Activated T-helper 9 cell treated with anti-CD3 and anti-CD28 coated beads, Interleukin-2, amount 50 U/mL, for 16 hours (primary cell): ENCODE measurements at places on chromosomes 3 and 15.
A peak's percentile ranks its signal among the peaks of the same experiment; 100 is the strongest.

GRCh38 chr3:10806006-10806405 lies 10.0 kb upstream of the SLC6A11 start:
- no peak for DNase-seq

- DNase-seq, result no peak
Observed at GRCh38 chr3:130992344-130992743, 34.3 kb downstream of the ASTE1 start.

DNA sequence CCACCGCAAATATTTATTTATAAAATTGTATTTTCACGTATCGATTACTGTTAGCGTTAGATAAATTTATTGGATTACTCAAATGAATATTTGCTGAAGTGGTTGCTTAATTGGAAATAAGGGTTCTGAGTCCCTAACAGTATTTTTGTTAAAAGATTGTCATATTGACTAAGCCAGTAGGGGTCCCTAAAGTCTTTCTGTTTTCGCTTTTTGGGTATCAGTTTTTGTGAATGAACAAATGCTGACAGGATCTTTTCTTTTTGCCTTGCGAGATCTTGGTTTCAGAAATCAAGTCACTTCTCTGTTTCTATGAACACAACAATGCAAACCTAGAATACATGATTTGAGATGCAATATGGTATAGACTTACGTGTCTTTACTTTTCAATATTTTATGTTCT lies 7.1 kb downstream of the RAD51 start:
- DNase-seq, result no peak

GRCh38 chr15:97941572-97941971 lies 18.9 kb upstream of the ARRDC4 start:
- no peak for DNase-seq

DNA sequence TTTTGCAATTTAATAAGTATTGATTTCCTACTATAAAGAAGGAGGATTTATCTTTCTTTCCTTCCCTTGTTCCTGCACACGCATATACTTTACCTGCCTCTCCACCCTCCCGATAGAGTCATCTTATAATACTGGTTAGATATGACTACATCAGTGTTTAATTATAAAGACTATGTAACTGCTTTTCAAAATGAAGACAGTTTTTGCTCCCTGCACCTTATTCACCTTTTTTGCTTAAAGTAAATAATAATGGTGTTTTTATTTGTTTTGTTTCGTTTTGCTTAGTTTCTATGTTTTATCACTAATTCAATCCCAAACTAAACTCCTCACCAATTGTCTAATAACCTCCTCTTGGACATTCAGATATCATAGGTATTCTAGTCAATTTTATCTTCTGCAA lies 101.9 kb upstream of the RORA start:
- no peak for DNase-seq

DNA sequence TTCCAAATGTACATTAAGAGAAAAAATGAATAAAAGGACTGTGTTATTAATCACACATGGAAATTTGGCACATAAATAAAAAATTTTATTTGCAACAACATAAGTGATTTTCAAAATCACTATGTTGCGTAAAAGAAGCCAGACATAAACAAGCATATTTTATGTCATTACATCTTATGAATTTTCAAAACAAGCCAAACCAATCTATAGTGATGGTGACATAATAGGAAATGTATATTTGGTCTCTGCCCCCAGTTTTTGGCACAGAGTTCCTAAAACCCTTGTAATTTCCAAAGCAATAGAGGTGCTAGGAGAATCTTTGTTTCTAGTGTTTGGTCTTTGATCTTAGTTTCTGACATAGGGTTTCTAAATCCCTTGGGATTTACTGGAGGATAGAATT lies 543.3 kb downstream of the ZBBX start:
- no peak for DNase-seq

DNA sequence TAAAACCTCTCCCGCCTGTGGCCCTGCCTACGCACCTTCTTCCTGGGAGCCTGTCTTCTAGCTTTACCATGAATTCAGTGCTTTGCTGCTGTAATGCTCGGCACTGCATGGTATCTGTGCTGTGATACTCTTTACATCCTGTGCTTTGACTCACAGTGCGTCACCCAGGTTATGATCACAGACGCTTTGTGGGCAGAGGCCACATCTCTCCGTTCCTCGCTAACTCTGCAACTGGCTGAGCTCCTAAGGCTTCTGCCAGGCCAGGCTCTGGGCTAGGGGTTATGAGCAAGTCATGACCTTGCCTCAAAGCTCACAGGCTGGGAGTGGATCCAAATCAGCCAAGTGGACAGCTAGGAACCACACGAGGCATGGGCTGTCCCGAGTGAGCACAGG lies 23.2 kb downstream of the SPTBN5 start:
- peak; percentile 41 for DNase-seq

DNA sequence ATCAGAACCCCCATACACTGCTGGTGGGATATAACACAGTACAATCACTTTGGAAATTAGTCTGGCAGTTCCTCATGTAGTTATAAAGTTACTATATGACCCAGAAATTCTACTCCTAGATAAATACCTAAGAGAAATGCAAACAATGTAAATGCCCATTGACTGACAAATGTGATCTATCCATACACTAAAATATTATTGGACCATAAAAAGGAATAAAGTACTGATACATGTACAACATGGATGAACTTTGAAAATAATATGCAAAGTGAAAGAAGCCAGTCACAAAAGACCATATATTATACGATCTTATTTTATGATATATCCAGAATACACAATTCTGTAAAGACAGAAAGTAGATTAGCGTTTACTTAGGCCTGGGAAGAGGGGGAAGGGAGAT lies 7.8 kb downstream of the IMPG2 start:
- no peak for DNase-seq

DNA sequence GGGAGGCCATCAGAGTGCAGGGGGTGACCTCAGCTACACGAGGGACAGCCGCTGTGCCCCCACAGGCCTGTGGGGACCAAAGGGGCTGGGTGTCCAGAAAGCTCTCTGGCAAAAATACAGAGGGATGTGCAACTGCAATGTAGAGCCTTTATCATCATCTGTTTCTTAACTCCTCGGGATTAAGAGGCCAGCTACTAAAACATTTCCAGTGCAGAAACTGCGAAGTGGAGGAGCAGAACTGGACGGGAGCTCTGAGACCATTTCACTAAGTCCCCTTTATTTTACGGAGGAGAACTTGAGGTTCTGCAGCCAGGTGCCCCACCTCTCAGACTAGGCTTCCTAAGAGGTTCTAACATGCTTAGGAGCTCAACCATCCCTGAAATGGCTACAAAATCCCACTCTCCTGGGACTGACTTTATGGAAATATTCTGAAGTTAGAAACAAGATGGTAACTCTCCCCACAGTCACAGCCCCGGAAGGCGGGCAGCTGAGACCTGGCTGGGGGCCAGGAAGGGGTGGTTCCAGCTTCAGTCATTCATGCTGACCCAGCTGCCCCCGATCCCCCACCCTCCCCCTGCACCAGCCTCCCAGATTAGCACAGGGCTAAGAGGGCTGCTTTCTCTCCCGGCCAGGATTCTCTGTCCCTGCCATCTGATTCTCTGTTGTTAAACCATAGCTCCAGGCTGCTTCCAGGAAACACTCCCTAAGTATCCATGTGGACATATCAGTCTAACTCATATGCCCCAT lies 40.3 kb downstream of the UMPS start:
- DNase-seq, result no peak

DNA sequence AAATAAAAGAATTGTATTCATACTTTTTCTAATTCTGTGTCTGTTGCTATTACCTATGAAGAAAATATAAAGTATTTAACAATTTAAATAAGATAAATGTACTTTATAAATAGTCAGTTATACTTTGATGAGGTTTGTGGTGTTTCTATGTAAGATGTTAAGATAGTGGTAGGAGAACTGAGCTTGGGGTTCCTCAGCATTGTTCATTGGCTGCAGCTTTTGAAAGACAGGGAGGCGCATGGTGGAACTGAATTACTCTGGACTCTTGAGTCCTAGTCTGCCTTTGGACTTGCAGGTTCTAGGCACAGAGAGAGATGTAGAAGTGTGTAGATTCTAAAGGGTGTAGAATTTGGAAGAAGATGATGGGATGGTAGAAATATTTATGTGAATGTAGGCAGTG lies 23.1 kb downstream of the LMLN start:
- no peak for DNase-seq

GRCh38 chr15:48544778-48545177 lies 100.7 kb downstream of the FBN1 start:
- no peak for DNase-seq

- no peak for DNase-seq
Observed at GRCh38 chr3:64188810-64189560, 36.3 kb downstream of the PRICKLE2 start.

- no peak for DNase-seq
Observed at GRCh38 chr3:52121464-52121805, 32.8 kb downstream of the POC1A start.

- DNase-seq, result no peak
Observed at GRCh38 chr15:45372041-45372995, 6.0 kb downstream of the GATM start.

- DNase-seq, result no peak
Observed at GRCh38 chr15:65902373-65902772, 33.1 kb downstream of the RAB11A start.

DNA sequence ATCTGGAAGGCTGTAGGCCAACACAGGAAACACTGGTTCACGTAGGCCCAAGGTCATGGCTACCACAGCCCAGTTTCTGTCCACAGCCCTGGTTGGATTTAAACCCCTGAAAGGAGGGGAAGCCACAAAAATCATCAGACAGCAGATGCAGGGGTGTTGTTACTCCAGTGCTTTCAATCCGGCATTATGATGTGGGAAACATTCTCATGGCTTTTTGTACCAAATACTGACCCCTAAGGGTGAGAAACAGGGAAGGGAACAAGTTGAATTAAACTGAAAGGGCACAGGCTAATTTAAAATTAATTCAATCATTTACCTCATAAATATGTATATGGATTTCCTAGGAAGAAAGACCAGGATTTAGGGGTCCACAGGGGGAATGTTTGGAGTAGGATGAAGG lies 375.6 kb downstream of the CTNNB1 start:
- DNase-seq, result no peak

DNA sequence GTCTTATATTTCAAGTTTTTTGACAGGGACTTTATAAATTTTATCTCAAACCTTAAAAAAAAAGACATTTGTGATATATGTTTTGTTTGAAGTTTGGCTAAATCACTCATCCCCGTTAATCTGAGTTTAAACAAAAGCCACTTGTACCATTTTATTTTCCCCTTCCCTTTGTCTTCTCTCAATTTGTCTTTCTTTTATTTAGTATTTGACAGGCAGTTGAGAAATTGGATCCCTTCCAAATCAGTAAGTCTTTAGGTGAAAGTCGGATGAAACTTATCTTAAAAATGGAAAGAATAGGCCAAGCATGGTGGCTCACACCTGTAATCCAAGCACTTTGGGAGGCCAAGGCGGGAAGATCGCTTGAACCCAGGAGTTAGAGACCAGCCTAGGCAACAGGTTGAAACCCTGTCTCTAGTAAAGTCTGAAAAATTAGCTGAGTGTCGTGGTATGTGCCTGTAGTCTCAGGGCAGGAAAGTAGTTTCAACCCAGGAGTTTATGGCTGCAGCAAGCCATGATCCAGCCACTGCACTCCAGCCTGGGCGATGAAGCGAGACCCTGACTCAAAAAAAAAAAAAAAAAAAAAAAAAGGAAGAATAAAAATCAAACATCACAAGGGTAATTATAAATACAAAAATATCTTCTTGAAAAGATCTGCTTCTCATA lies 394.6 kb upstream of the TPM1 start:
- no peak for DNase-seq

- DNase-seq, result no peak
Observed at GRCh38 chr3:38834110-38834509, 18.1 kb upstream of the SCN10A start.

- no peak for DNase-seq
Observed at GRCh38 chr15:64903326-64903950, 8.3 kb upstream of the ANKDD1A start.

DNA sequence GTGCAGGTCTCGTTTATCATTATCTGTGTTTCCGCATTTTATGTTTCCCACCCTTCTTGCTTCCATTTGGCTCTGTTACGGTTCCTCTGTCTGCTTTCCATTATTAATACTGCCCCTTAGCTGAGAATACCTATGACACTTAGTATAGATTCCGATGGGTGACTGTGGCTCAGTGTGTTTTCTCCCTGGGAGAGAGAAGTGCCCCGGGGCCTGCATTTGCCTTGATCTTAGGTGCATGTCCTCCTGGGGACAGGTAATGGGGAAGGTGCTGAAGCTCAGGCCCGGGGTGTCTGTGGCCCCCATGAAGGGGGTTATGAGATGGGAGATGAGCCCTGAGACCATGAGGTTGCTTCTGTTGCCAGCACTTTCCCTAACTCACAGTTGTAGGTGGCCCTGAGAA lies 43.4 kb upstream of the PCSK6 start:
- no peak for DNase-seq

DNA sequence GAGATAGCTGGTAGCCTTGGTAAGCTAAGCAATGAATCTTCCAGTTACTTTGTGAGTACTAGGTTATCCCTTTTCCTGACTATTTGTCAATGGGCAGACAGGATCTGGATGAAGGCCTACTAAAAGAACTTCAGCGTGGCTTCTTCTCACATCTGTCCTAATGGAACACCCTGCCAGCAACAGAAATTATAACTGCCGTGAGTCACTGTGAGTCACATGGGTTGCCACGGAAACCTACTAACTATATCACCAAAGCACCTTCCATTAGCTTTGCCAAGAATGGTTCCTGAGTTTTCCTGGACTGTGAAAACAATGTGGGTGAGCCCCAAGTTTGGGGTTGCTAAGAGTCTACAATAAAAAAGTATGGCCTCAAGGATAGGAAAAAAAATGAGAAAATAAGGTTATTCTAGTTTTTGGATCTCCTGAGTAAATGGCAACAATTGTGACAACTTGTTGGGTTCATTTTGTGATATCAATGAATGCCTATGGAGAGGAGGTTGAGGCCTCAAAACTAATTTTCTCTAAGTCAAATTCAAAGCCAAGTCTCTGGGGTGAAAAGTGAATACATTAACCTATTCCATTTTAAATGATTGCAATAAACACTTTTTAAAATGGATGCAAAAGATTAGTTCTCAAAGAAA lies 195.1 kb upstream of the ICE2 start:
- peak; percentile 42 for DNase-seq

GRCh38 chr3:88936831-88937230 lies 170.6 kb upstream of the EPHA3 start:
- DNase-seq, result no peak

DNA sequence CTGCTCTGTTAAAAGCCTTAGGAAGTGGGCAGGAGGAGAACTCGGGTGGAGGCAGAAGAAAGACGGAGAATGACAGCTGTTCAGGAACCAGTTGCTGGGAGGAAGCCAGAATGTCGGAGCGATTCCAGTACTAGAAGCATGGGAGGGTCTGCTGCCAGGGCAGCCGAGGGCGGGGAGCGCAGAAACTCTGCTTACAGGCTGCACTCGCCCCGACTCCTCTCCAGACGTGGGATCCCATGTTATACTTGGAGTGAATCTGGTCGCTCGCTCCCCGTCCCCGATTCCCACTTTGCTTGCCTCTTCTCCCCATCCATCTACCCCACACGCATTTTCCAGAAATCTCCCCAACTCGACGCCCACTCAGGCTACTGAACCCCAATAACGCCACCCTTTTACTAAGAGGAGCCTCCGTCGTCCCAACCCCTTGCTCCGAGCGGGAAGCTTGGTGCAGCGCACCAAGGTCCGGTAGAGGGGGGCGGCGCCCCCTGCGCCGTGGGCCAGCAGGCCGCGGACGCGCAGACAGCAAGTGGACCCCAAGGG lies 665 bp downstream of the GATM start:
- no peak for DNase-seq
